ENCODE measurements at places on chromosomes 5 and 9.

DNA sequence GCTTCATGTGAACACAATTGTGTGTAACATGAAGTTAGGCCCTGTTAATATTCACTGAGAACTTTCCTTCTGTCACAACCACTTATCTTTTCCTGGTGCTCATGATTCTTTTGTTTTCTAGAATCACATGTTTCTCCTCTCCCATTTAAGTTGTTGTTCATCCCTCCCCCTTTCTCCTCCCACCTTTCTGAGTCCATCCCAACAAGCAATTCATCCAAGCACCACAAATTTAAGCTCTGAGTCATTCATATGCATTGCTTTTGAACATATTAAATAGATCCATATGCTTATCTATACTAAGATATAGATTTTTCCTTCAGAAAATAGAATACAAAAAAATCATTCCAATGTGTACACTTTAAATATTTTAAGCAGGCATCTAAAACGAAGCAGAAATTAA, 75.2 kb upstream of the NFIB start:
- no peak for DNase-seq

- no peak for DNase-seq
Observed at GRCh38 chr5:166991601-166992000, 1299.8 kb upstream of the WWC1 start.

DNA sequence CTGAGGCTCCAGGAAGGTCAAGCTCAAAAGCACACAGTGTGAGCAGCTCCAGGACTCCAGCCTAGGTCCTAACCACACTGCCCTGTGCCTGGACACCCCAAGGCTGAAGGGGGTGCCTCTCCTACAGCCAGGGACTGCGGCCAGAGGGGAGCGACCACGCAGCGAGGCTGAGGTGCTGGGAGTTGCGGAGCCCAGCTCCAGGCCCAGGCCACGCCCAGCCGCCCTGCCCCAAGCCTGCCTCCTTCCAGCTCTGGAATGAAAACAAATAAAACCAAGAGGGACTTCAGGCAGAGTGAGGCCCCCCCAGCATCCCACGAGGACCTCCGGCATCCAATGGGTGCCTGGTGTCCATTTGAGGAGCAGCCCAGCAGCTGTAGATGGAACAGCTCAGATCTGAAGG, 15.2 kb downstream of the VAV2 start:
- no peak for DNase-seq

- no peak for DNase-seq
Observed at GRCh38 chr5:39055768-39056398, 18.3 kb downstream of the RICTOR start.

- no peak for DNase-seq
Observed at GRCh38 chr9:30476826-30477225, 1907.6 kb upstream of the ACO1 start.

GRCh38 chr5:53476531-53477480, 3.6 kb upstream of the FST start:
- no peak for DNase-seq

DNA sequence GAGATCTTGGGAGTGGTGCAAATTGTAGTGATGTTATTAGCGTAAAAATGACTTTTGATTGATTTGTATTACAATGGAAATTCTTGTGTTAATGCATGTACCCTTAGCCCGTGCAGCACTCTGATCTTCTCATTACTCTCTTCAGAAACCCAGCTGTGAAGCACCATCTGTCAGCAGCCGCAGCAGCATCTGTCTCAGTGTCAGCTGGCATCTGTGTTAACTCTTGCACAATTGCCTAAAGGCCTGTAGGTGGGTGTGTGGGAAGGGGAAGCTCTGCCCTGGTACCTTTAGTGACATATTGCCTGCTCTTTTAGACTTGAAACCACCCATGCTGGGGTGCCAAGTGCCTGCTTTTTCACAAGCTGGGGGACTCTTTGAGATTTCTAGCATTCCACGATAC, 101.3 kb downstream of the FBXL7 start:
- no peak for DNase-seq

DNA sequence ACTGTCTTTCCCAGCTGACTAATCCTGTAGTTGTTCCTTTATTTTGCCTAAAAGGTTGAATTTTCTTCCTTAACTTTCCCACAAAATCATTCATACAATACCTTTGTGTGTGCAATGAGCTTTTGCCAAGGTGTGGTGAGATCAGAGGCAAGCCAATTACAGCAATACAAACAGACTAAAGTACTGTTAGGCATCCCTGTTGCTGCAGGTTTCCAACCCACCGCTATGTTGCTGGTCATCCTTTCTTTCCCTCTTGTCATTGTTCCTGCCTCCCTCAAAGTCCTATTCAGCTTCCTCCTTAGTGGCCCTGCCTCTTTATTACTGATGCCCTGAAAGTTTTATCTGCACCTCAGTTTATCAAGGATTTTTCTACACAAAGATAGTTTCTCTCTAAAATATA, 22.1 kb downstream of the ITGA2 start:
- no peak for DNase-seq

GRCh38 chr9:98854266-98854665, 46.8 kb downstream of the GALNT12 start:
- DNase-seq = no peak

GRCh38 chr5:61683148-61683547, 351.1 kb downstream of the ZSWIM6 start:
- no peak for DNase-seq

GRCh38 chr5:55036477-55036876, 12.4 kb downstream of the GZMK start:
- DNase-seq = no peak

DNA sequence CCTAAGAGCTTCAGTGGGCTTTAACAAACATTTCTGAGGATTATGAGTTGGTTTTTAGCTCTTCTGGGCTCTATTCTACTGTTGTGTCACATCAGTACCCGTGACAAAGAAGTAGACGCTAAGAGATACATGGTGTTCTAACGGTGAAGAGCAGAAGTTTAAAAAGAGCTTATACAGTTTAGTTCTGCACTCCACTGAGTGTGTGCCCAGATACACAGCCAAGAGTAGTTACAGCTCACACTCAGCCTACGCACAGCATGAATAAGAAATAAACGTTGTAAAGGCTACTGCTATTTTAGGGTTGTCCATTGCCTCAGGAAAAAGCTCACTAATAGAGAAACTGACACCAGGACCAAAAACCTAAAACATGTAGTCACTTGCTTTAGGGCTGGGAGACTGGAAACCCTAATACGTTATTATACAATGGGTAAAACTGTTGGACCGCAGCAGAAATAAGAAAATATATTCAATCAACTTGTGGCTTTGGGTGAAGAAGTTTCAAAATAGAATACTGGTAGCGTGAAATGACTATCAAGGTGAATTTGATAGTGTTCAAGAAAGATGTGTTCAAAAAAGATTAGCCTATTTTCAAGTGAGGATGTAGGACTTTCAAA, 34.7 kb downstream of the PSIP1 start:
- DNase-seq = no peak

- no peak for DNase-seq
Observed at GRCh38 chr9:135414293-135414692, 65.3 kb upstream of the PPP1R26 start.

DNA sequence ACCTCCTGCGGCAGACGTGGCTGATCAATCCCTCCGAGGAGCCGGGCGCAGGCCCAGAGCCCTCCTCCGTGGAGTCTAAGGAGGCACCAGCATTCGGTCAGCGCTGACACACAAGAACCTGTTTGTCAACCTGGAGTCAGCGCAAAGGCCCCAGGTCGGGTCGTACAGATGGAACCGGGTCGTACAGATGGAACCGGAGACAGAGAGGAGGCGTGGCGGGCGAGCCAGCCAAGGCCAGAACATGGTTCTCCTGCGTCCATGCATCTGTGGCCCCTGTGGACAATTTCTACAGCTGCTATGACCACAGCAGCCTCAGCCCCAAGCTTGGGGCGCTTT, 125.1 kb upstream of the SARDH start:
- no peak for DNase-seq

DNA sequence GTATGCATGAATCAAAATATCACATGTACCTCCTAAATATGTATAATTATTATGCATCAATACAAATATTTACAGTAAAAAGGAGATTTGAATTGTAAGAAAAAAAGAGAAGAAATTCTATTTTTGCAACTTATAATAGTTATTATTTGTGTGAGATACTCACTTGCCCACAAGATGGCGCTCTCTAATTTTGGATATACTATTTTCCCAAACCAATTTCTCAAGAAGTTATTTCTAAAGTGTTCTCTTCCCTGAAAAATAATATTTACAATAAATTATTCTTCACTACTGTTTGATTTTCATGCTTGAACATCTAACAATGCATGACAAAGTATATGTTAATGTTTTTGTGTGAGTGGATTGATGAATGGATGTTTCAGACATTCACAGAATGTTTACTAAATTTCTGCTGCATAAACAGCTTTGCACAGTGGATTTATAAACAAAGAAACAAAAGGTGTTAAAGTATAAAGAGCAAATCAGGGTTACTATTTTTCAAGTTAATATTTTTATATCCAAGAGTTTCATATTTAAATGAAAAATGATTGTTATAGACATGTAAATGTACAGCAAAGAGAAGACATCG, 503.4 kb downstream of the PDE4D start:
- no peak for DNase-seq

DNA sequence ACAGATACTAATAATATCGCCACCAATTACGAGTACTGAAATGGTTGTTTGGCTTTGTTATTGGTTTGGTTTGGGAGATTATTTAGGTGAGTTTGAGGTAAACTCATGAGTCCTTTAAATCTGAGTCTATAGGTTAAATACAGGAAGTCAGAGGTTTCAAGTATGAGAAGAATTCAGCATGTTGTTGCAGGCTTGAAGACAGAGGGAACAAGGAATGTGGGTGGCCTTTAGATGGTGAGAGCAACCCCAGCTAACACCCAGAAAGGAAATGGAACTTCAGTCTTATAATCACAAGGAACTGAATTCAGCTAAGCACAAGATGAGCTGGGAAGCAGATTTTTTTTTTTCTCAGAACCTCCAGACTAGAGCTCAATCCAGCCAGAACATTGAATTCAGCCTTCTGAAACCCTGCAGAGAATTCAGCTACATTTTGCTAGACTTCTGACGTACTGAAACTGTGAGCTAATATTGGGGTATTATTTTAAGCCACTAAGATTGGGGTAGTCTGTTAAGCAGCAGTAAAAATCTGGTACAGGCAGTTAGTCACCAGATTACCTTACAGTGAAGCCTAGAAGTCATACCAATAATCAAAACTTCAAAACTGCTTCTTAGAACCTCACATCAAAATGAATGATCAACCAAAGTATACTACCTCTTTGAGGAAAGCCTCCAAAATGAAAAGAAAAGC, 216.0 kb upstream of the PUM3 start:
- no peak for DNase-seq

- DNase-seq = no peak
Observed at GRCh38 chr5:123150089-123150488, 61.0 kb downstream of the PRDM6 start.

GRCh38 chr5:55345327-55345726, 37.5 kb downstream of the MTREX start:
- no peak for DNase-seq

DNA sequence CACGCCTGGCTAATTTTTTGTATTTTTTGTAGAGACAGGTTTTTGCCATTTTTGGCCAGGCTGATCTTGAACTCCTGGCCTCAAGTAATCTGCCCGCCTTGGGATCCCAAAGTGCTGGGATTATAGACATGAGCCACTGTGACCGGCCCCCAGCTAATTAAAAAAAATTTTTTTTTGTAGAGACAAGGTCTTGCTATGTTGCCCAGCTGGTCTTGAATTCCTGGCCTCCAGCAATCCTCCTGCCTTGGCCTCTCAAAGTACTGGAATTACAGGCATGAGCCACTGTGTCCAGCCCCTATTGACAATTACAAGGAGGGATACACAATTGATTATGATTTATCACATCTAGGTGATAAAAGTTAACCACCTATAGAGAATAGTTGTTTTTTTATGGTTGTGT, 59.5 kb downstream of the NR2F1 start:
- no peak for DNase-seq

GRCh38 chr9:96241391-96241809, 60.6 kb downstream of the HSD17B3 start:
- no peak for DNase-seq

- no peak for DNase-seq
Observed at GRCh38 chr5:76818844-76819831, at the start of gene F2RL1. Gene F2RL1 (plus strand): TSS chr5:76819030. CDS start chr5:76819183, 153 bp downstream.

GRCh38 chr9:134178394-134178767, 14.0 kb upstream of the RNU6ATAC start:
- DNase-seq = no peak

DNA sequence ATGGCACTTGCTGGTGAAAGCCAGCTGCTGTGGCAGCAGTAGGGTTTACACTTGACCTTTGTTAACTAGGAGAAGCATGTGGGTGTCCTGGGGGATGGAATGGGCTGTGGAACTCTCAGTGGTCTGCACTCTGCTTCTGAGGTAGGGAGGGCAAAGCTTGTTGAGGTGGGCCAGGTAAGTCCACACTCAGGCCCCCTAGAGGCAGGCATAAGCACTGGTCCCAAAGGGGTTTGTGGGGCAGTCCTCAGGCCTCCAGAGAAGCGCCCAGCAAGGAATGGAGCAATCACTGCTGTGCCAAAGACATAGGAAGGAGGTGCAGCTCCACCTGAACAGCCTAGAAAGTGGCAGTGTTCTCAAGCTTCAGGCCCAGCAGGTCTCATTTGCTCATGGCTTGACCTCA, 34.7 kb downstream of the INSL4 start:
- DNase-seq = no peak

DNA sequence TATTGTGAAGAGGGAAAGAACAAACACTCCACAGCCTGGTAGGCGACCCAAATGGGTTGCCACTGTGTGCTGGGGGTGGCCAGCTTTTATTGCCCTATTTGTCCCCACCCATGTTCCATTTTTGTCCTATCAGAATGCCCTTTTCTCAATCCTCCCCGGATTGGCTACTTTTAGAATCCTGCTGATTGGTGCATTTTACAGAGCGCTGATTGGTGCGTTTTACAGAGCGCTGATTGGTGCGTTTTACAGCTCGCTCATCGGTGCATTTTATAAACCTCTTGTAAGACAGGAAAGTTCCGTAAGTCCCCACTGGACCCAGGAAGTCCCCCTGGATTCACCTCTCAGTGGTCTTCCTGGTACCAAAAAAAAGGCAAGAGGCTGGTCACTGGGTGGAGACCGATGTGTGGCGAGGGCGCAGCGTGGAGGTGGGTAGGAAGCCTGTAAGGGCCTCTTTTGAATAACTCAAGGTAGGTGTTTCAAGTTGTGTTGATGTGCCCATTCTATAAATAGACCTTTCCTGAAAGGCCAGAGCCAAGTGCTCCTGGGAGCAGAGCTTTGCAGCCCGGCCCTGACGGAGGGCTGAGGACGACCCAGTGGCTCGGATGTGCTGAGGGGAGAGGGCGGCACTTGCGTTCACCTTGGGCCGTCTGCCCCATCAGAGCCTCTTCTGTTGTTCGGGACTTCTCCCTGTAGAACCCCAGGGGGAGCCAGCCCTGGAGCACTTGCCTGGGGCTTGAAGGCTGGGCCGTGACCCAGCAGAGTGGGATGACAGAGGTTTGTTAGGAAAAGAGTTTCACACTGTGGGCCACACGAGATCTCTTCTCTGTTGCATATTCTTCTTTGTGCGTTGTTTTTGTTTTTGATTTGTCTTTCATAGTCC, 7.2 kb upstream of the GFPT2 start:
- DNase-seq = no peak

- no peak for DNase-seq
Observed at GRCh38 chr5:96329289-96329688, 103.8 kb downstream of the PCSK1 start.
